Body of pancreas (tissue), 4 donors: ENCODE measurements at places on chromosomes 4 and X. TPM values are rescaled to one million over a fixed set of nuclear protein-coding genes. Genes with fewer than 3 reads are reported as not detected.

- no peak overlapping the region for H3K4me3 ChIP-seq
- H3K4me1 ChIP-seq, result peaks cover 6% of the 10 kb centered on the region
- no peaks in the 10 kb centered on the region for H3K36me3 ChIP-seq
- no peak for DNase-seq
- no peaks in the 10 kb centered on the region for H3K27me3 ChIP-seq
- no peak overlapping the region for H3K27ac ChIP-seq
Measured at GRCh38 chrX:71103110-71103983, 3.2 kb downstream of the CXorf65 start.

- no peaks in the 10 kb centered on the region for H3K4me1 ChIP-seq
- no peak for DNase-seq
- no peaks in the 10 kb centered on the region for H3K27me3 ChIP-seq
- H3K27ac ChIP-seq, result no peak overlapping the region
- H3K36me3 ChIP-seq, result no peaks in the 10 kb centered on the region
- H3K4me3 ChIP-seq, result no peak overlapping the region
Measured at GRCh38 chrX:95145848-95146490, 1472.0 kb downstream of the FAM133A start.

GRCh38 chrX:13153796-13154195, 109.4 kb upstream of the FAM9C start:
- no peaks in the 10 kb centered on the region for H3K27me3 ChIP-seq
- no peak for DNase-seq
- H3K4me3 ChIP-seq, result no peak overlapping the region
- no peaks in the 10 kb centered on the region for H3K36me3 ChIP-seq
- no peak overlapping the region for H3K27ac ChIP-seq

The AFM gene
- total RNA-seq, result 0.33 TPM

GRCh38 chrX:44674906-44675305, 132.2 kb upstream of the FUNDC1 start:
- H3K4me3 ChIP-seq, result no peak overlapping the region
- no peaks in the 10 kb centered on the region for H3K4me1 ChIP-seq
- no peak for DNase-seq
- H3K27me3 ChIP-seq, result no peaks in the 10 kb centered on the region
- H3K27ac ChIP-seq, result no peak overlapping the region

GRCh38 chr4:183300070-183300469, 20.0 kb downstream of the CLDN22 start:
- H3K36me3 ChIP-seq, result no peaks in the 10 kb centered on the region
- no peaks in the 10 kb centered on the region for H3K27me3 ChIP-seq
- H3K27ac ChIP-seq, result no peak overlapping the region
- no peak overlapping the region for H3K4me3 ChIP-seq
- no peaks in the 10 kb centered on the region for H3K4me1 ChIP-seq

- no peaks in the 10 kb centered on the region for H3K27me3 ChIP-seq
- no peak for DNase-seq
- H3K4me3 ChIP-seq, result no peak overlapping the region
Measured at GRCh38 chr4:136246876-136247275, 1285.4 kb downstream of the PCDH18 start.

DNA sequence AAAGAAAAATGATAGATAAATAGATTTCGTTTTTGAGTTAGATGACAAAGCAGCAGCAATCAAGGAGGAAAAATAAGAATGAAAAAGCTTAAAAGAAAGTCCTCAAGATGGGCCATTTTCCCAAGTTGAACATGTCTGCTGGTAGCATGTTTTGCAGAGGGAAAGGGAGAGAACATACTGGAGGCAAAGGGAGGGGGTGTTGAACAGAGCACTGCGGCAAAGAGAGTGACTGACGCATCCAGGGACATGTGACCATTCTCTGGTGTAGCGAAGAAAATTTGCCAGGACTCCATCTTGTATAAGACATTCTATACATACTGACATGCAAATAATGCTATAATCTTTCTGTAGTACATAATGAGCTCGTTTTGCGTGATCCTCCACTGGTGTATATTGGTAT, 1.2 kb downstream of the LINC00632 start:
- H3K36me3 ChIP-seq, result no peaks in the 10 kb centered on the region
- no peaks in the 10 kb centered on the region for H3K4me1 ChIP-seq
- H3K27me3 ChIP-seq, result no peaks in the 10 kb centered on the region
- H3K27ac ChIP-seq, result no peak overlapping the region

DNA sequence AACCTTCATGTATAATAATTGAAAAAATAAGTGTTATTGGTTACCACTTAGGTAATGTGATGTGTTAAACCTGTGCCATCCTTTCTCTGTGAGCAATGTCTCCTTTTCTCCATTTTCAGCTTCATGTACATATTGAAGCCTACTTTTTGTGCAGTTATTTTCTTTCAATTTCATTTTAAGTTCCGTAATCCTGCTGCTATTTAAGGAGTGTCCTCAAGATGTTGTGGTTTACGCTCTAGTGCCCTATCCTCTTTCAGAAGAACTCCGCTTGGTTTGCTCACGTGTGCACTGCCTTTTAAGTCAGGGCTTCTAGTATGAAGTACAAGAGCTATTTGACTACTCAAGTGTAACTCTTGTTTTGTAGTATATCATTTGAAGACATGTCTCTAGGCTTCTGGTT, 2253.2 kb upstream of the TENM3 start:
- H3K4me1 ChIP-seq, result no peaks in the 10 kb centered on the region
- DNase-seq, result no peak
- H3K36me3 ChIP-seq, result no peaks in the 10 kb centered on the region
- H3K4me3 ChIP-seq, result no peak overlapping the region
- no peaks in the 10 kb centered on the region for H3K27me3 ChIP-seq

- no peaks in the 10 kb centered on the region for H3K4me1 ChIP-seq
- DNase-seq, result no peak
- no peaks in the 10 kb centered on the region for H3K36me3 ChIP-seq
- no peak overlapping the region for H3K27ac ChIP-seq
- no peak overlapping the region for H3K4me3 ChIP-seq
Measured at GRCh38 chrX:130770615-130771014, 132.4 kb downstream of the ENOX2 start.

DNA sequence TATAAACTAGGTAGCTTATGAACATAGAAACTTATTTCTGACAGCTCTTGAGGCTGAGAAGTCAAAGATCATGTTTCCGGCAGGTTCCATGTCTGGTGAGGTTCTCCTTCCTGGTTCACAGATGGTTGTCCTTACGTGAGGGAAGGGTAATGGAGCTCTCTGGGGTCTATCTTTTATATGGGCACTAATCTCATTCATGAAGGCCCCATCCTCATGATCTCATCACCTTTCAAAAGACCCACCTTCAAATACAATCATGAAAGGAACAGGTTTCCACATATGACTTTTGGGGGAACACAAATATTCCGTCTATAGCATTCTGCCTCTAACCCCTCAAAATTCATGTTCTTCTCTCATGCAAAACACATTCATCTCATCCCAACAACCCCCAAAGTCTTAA, 264.7 kb downstream of the PTTG2 start:
- peak overlapping the region; percentile 80 for H3K27ac ChIP-seq
- no peak for DNase-seq
- H3K4me1 ChIP-seq, result peaks cover 23% of the 10 kb centered on the region

The GLOD5 gene
- not detected for total RNA-seq

DNA sequence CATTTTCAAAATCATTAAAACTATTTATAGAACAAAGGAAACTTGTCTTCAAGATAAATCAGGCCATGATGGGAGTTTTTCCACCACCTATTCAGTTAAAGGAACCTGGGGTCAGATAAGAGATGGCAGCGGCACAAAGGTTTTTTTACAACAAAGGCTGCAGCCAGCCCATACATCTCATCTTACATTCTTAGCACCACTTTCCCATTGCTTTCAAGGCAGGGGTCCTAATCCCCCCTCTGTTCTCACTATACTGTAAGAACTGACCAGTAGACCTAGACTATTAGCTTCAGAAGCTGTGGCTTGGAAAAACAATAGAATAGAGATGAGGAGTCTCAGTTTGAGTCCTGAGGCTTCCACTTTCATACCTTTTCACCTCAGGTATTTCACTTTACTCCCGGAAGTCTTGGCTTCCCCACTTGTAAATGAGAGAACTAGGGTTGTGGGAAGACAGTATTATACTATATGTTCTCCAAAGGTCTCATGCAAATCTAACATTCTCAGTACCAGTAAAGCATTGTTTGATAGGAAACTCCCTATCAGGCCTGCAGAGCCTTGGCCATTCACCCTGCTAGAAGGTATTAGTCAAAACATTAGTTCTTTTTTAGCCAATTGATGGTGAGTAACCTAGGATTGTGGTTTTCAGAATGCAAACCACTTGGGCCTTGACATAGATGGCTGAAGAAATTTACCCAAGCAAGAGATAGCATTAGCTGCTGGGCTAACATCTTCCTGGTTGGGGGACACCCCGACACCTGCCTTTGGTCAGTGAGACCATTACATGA, 182.9 kb upstream of the PBDC1 start:
- no peak for DNase-seq
- no peak overlapping the region for H3K4me3 ChIP-seq
- H3K27me3 ChIP-seq, result no peaks in the 10 kb centered on the region
- H3K27ac ChIP-seq, result no peak overlapping the region

DNA sequence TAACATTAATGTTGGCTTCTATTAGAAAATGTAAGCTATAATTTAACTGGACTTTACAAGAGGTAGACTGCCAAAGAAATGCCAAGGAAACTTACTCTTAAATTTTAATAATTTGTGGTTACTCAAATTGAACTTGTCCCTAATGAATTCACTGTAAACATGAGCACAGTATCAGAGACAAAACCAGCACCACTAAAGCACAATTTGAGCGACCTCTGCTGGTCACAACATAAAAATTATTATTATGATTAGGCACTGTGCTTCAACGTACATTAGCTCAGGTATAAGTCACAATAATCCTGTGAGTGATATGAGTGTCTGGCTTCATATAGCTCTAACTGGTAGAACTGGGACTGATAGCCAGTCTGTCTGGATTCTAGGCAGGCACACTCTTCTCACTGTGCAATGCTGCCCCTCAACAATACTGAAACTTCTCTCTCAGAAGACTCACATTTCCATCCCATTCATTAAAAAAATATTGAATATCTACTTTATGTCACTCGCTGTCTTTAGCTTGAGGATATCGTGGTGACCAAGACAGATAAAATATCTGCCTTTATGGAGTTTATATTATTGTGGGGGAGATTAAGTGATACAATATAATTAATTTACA, 8.0 kb downstream of the NUDT6 start:
- no peaks in the 10 kb centered on the region for H3K36me3 ChIP-seq
- no peak overlapping the region for H3K4me3 ChIP-seq
- no peak overlapping the region for H3K27ac ChIP-seq
- H3K4me1 ChIP-seq, result no peaks in the 10 kb centered on the region
- no peaks in the 10 kb centered on the region for H3K27me3 ChIP-seq

The COX7B2 gene
- total RNA-seq, result not detected

DNA sequence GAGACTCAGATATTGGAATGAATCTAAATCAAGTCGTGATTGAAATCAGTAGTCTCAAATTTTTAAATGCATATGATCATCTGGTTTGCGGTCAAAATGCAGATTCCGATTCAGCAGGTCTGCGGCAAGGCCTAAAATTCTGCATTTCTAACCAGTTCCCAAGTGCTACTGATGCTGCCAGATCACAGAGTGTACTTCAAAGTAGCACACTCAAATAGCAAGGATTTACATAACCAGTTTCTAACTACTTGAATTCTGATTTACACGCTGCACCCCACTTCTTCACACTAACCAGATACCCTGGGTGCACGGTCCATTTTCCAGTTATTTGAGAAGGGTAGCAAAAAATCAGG, 752 bp downstream of the MBTPS2 start:
- no peak overlapping the region for H3K27ac ChIP-seq
- no peaks in the 10 kb centered on the region for H3K27me3 ChIP-seq
- no peak for DNase-seq
- peak overlapping the region; percentile 56 for H3K4me3 ChIP-seq
- H3K4me1 ChIP-seq, result peaks cover 21% of the 10 kb centered on the region

DNA sequence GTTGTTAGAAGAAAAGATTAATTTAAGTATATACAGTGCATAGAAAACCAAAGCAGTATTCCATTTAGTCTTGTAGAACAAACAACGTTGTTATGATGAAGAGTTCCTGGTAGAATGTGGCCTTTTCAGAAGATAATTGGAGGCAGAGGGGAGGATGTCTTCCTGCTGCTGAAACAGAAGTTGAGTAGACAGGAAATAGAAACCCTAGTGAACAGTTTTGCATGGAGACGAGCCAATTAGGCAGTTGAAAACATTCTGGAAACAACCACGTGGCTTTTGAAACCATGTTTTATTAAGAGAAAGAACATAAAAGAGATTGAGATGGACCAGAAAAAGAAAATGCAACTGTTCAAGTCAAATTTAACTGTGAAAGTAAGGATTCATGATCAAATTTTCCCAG, 325.2 kb downstream of the CAMK2D start:
- no peak overlapping the region for H3K27ac ChIP-seq
- H3K4me3 ChIP-seq, result no peak overlapping the region
- H3K27me3 ChIP-seq, result no peaks in the 10 kb centered on the region

DNA sequence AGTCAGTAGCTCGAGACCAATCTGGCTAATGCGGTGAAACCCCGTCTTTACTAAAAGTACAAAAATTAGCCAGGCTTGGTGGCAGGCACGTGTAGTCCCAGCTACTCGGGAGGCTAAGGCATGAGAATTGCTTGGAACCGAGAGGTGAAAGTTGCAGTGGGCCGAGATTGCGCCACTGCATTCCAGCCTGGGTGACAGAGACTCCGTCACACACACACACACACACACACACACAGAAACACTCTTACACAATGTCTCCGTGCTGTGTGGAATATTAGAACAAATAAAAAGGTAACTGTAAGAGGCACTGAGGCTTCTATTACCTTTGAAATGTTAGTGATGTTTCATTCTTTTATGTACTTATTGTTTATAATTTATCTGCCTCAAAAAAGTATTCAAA, 326.6 kb downstream of the GPAT3 start:
- no peaks in the 10 kb centered on the region for H3K27me3 ChIP-seq
- H3K4me1 ChIP-seq, result no peaks in the 10 kb centered on the region
- no peak overlapping the region for H3K4me3 ChIP-seq
- no peak for DNase-seq
- no peak overlapping the region for H3K27ac ChIP-seq

The SLC26A1 gene
- 1.6 TPM for total RNA-seq

GRCh38 chr4:105946771-105947170, 51.5 kb downstream of the NPNT start:
- H3K4me1 ChIP-seq, result no peaks in the 10 kb centered on the region
- no peaks in the 10 kb centered on the region for H3K36me3 ChIP-seq
- H3K27me3 ChIP-seq, result no peaks in the 10 kb centered on the region
- DNase-seq, result no peak

DNA sequence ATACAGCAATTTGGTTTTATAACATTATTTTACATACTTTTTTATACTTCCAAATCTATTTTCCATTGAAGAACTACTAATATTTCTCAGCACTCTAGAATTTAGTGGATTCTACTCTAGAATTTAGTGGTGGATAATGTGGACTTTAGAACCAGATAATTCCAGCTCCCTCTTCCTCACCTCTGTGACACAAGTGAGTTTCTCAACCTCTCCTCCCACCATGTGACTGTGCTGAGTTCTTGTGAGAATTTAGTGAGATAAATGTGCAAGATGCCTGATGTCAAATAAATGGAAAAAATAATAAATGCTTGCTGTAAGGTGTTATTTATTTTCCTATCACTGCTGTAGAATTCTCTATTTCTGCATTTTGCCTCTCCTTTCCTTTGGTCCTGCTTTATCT, 107.3 kb downstream of the CPEB2 start:
- no peaks in the 10 kb centered on the region for H3K27me3 ChIP-seq
- H3K4me3 ChIP-seq, result no peak overlapping the region
- H3K4me1 ChIP-seq, result no peaks in the 10 kb centered on the region
- no peaks in the 10 kb centered on the region for H3K36me3 ChIP-seq
- no peak for DNase-seq
